ENCODE measurements at places on chromosomes 6 and 20.

DNA sequence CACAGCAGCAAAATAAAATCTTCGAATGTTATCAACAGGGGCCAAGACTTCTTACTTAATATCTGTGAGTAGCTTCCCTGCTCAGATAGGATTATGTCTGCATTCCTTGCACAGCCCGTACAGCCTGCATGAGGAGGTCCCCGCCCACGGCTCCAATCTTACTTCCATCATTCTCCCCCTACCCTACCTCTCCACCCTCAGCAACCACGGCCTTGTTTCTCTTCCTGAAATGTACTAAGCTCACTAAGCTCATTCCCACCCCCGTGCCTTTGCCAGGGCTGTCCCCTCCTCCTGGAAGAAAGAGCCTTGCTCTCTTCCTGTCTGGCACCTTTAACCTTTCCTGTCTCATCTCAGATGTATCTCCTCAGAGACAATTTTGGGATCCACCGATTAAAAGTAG lies 120.4 kb downstream of the BCAS1 start:
- no peak for DNase-seq

DNA sequence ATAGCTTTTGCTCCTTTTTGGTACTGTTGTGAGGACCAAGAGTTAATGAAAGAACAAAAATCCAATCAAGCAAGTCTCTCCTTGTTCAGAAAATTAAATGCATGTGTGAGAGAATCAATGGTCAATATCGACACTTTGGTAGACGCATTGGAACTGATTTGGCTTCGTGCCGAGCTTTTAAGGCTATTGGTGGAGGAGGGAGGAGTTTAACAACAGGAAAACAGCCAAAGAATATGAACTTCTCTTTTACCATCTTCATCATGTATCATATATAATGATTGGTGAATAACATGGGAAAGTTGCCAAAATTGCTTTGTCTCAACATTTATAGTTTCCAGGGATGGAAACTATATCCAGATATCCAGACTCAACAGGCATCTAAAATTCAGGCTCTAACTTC lies 266.5 kb upstream of the CITED2 start:
- no peak for DNase-seq

DNA sequence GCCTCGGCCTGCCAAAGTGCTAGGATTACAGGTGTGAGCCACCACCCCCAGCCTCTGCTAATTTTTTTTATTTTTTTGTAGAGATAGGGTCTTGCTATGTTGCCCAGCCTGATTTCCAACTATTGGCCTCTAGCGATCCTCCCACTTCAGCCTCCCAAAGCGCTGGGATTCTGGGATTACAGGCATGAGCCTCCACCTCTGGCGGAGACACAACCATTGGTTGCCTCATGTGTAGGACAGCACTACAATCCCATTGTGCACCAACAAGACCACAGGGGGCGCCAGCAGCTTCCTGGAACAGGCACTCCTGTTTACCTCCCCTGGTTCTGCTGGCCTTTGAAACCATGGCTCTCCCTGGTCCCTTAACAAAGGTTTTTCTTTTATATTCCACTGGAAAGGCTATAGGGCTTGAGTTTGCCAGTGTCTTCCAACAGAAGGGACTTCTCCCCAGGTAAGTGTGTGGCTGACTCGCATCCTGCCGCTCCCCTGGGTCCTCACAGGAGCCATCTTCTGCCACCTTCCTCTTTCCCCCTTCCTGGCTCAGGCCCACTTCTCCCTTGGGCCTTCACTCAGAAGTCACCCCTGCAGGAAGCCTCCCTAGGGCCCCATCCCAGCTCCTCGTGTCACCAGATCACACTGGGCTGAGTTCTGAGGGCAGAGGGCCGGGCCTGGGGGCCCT lies 39.2 kb upstream of the TLDC2 start:
- peak; percentile 86 for DNase-seq

- no peak for DNase-seq
These were observed 531.1 kb downstream of the LMBRD1 start for GRCh38 chr6:69265706-69266105.

DNA sequence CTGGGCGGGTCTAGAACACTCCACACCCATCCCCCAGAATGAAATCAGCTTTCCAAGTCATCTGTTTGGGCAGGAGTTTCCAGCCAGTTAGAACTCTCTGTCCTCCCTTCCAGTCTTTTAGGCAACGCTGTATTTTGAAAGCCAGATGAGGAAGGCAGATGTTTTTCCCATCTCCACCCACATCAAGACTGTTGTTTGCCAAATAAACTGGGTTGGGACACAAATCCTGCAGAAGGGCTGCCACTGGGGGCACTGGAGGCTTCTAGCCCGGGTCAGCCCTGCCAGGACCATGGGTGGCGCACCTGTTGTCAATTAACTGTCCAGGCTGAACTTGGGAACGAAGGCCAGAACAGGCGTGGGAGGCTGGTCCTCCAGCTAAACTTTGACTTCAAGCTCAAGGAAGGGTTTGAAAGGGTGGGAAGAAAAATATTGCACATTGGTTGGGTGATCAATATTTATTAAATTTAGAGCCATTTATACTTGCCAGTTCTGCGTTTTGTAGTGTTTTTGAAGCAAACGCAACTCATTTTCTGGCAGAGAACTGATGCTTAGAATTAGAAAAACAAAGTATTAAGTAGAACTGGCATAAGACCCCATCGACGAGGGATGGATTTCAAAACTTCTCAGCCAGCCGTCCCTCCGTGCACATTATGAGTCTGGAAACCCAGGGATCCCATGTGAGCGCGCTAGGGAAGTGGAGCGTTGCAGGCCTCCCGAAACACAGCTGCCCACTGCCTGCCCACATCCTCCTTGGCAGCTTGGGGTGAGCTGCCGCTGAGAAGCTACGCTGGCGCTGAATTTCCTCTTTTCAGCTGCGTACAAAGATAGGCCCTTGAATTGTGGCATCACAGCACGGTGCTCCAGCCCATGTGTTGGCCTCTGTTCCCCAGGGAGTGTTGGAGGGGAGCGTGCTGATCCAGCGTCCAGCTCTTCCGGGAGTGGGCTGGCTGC lies 297.4 kb downstream of the QKI start:
- DNase-seq, result no peak

- no peak for DNase-seq
These were observed 593.5 kb downstream of the MMUT start for GRCh38 chr6:48869595-48869994.

DNA sequence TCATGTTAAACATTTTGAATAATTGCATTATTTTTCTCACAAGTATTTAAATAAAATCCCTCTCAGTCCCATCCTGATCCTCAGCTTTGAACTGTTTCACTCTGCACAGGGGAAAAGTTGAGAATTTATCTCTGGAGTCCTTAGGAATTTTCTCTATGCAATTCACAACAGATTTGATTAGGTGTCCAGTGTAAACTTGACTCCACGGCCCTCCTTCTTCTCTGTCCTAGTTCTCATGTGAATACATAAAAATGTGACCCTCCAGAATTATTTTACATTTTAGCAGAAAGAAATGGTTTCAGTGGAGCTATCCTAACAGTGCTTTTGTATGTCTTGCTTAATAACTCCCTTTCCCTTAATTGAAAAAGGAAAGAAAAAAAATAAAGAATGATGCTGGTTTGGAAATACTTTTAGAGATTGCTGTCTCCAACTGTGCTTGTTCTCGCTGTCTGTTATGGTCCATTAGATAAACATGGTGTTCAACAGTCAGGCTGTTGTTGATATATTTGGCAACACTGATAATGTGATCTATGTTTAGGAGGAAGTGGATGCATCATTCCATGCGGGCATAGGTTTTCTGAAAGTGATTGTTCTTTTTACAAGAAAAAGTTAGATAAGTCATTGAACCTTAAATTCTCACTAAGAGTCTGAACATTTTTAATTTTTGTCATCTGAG lies 599.4 kb upstream of the CITED2 start:
- peak; percentile 14 for DNase-seq

GRCh38 chr6:117771403-117771802 lies 96.1 kb downstream of the NUS1 start:
- no peak for DNase-seq

GRCh38 chr20:8438748-8439147 lies 306.7 kb downstream of the PLCB1 start:
- DNase-seq, result peak; percentile 17

DNA sequence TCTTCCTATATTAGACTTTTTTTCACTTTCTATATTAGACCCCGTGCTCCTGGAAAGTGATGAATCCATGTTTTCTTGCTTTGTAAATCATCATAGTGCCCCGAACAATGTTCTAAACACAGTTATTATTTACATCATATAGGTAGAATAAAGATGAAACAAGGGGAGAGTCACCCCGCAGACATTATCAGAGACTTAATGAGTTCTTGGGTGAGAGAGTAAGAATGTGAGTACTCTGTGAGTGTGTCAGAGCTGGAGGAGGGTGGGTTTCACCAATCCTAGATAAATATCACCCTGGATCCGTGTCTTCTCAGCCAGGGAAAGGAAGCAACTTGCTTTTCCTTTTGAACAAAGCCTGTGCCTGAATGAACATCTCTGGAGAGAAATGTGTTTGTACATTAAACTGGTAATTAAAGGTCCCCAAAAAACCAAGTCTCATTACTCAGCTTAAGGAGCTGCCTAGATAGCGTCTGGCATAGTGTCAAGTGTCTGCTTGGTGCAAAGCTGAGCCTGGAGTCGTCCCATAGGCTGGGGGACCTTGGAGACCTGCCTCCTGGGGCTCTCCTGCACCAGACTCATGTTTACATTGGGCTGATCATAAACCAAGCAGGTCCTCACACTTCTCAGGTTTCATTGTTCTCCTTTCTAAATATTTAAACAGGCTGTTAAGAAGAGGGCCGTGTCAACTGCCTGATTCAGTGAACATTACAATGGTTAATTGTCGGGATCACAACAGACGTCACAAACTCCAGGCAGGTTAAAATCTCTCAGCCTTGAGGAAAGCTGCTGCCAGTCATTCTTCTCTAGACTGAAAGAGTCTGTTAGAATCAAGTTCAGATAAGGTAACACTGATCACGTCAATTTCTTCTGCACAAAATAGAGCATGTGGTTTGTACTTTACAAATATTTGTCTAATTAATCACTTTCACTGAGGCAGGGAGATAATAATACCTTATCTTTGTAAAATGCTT lies 179.7 kb upstream of the MYLIP start:
- DNase-seq, result peak; percentile 99

DNA sequence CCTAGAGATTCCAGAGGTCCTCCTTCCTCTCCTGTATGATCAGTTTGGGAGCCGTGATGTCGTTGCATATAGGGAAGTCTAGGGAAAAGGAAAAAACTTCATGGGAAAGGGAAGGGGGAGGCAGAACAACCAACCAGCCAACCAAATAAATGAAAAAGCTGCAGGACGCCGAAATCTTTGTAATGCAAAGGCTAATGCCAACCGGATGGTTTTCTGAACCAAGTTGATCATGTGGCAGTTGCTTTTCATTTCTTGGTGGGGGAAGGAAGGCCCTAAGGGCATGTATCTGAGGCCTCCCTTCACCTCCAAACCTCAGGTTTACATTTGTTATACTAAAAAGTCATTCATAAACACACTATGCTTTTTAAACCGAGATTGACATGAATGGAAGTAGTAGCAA lies 167.2 kb downstream of the ARID1B start:
- DNase-seq, result no peak

GRCh38 chr20:58402827-58403226 lies 13.8 kb downstream of the VAPB start:
- DNase-seq, result no peak

GRCh38 chr6:149755300-149756260 lies 6.0 kb downstream of the PCMT1 start:
- peak; percentile 7 for DNase-seq

GRCh38 chr6:87669051-87669450 lies 33.0 kb downstream of the AKIRIN2 start:
- DNase-seq, result peak; percentile 6

DNA sequence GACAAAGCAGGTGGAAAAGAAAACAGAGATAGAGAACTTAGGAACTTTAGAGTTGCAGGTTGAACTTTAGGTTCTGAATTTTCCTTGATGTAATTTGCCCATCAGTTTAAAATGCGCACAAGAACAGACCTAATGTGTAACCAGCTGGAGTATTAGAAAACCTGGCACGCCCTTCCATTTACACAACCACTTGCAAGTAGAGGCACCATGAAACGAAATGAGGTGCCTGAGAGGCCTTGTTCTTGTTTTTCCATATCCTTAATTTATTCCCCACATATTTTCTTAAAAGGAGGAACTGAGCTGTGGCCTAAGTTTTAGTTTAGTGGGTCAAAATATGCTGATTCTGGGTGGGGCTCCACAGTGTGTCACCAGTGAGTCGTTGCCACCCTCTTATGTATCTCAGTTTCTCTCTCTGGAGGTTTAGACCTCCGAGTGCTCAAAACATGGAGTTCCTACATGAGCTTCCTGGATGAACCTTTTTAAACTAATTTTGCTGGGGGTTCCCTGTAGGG lies 17.2 kb upstream of the IL22RA2 start:
- DNase-seq, result no peak

DNA sequence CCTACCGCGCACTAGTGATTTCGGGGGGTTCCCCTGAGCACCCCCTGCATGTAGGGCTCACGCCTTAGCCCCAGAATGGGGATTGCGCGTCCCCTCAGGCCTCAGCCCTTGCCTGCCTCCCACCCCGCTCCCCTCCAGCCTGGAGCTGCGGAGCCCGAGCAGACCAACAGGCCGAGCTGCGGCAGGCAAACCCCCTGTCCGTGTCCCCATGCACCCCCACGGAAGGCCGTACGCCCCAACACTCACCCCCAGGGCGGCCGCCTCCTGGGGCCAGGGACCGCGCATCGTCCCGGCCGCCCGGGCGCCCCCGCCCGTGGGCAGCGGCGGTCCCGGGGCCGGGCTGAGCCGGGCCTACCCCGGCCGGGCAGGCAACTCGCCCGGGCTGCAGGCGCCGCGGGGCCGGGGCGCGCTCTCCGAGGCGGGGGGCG lies 1.2 kb upstream of the KCNB1 start:
- peak; percentile 59 for DNase-seq

- DNase-seq, result no peak
These were observed 87.3 kb downstream of the KCNB1 start for GRCh38 chr20:49395183-49395582.

GRCh38 chr6:90547079-90547478 lies 39.8 kb downstream of the MAP3K7 start:
- DNase-seq, result no peak

DNA sequence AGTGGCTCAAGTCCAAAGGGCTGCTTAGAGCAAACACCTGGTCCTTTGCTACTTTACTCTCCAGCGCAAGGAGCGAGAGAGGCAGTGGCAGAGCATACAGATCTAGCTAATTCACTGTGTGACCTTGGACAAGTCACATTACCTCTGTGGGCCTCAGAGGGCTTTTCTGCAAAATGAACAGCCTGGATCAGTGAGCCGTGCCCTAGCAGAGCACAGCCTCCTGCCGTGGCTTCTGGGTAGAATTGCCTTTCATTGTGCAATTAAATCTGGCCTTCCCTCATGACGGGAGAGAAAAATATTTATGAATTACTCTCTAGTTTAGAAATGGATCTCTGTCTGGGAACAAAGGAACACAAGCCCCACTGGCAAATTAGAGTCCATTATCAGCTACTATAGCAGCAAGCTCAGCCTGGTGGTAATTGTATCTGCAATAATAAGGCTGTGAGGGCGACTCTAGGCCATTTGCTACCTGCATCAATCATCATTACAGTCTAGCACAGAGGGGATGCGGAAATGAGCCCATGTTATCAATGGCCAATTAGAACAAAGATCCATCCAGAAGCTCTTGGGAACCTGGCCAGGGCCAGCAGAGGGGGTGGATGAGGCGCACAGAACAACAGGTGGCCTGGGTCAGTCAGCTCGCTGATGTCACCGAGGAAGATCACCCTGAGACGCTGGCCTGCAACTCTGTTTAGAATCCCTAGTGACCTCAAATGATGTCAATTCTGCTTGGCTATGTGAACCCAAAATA lies 114.2 kb upstream of the LY86 start:
- no peak for DNase-seq
